ENCODE measurements at places on chromosomes 2 and 18.

GRCh38 chr2:105362862-105363591 is 25.7 kb downstream of the C2orf49 start:
- no peak for DNase-seq

GRCh38 chr2:30679426-30680088 is 127.7 kb downstream of the CAPN13 start:
- DNase-seq = no peak

DNA sequence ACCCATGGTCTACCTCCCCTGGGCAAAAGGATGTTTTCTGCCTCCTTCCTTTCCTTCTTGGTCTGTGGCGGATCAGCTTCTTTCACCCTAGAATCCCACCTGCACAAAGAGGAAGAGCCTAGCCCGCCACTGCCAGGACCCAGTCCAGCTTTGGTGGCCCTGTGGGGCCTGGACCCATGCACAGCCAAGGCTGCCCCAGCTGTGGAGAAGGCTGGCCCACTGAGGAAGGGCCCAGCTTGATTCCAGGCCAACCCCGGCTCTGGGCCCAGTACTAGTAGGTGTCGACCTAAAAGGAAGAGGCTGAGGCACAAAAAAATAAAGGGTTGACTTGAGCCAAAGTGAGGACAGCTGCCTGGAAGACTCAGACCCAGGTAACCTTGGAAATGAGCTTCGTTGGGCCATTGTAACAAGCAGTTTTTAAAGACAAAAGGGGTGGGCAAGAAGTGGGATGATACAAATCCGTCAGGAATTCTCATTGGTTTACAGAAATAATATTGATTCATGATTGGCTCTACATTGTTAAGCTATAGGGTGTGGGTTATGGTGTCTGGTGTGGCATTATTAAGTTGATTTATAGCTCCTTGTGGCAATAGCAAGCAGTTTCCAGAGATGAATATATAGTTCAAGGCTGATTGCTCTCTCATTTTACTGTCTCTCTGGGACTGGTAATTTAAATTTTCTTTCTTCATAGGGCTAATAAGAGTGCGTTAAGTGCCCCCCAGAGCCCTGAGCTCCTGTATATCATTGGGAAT is 29.8 kb upstream of the MAL start:
- no peak for DNase-seq

DNA sequence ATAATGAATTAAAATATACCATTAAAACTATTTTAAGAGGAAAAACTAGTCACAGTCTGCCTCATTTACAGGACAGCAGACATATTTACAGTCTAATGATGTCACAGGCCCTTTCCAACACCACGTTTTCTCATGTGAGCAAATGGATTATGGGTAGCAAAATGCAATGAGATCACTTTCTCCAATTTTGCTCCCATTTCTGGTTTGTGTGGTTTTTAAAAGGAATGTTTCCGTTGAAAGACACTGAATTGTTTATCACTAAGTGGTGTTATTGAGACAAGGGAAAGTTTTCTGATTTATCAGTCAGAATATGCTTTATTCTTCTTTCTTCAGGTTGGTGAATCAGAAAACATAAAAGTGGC is 11.4 kb upstream of the NR4A2 start:
- DNase-seq = no peak

DNA sequence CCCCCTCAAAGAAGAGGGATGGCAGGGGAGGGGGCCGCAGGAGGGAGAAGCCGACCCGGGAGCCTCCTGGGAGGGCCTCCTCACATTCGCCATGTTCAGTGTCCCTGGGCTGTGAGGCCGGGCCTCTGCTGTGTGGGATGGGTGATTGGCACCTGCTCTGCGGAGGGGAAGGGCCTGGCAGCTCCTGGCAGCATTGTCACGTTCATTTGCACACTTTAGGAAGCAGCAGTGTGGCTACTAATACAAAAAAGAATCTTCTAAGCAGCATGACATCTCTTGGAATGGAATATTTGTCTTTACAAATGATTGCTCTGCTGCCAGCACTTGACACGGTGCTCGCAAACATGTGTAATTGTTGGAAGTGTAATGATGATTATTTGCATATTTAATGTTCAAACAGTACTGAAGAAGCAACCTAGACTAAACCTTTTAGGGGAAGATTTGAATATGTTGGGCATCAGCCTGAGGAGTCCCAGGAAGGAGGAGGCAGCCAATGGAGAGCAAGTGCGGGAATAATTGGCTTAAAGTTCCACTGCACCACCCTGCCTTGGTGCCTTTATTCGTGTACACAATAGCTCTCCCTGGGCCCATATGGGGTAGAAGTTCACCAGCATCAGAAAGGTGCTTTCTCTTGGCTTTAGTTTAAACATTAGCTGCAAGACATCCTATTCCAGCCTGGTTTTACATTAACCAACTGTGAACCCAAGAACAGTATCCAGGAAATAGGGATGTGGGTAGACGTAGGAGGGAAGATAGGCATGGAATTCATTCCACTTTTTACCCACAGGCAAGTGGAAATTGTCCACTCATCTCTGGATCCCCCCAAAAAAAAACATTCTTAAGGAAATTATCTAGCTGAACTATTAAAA is 404.9 kb downstream of the TMEM182 start:
- DNase-seq = no peak

DNA sequence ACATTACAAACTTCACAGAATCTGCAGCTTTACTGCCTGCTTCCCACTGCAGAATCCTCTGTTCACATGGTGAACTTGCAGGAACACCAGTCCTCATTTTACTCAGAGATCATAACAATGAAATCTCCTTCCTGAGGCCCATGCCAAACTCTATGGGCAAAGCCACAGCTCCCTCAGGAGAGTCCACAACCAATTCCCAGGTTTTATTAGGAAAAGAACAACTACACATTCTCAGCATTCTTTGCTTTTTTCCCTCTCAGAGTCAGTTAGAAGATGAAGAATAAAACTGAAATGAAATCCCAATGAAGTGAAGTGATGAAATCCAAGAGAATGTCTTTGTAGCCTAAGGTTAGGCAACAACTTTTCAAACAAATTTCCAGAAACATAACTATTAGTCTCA is 233.7 kb downstream of the DSEL start:
- DNase-seq = no peak

- DNase-seq = no peak
Observed at GRCh38 chr18:63888470-63889190, 1.1 kb downstream of the SERPINB2 start.

DNA sequence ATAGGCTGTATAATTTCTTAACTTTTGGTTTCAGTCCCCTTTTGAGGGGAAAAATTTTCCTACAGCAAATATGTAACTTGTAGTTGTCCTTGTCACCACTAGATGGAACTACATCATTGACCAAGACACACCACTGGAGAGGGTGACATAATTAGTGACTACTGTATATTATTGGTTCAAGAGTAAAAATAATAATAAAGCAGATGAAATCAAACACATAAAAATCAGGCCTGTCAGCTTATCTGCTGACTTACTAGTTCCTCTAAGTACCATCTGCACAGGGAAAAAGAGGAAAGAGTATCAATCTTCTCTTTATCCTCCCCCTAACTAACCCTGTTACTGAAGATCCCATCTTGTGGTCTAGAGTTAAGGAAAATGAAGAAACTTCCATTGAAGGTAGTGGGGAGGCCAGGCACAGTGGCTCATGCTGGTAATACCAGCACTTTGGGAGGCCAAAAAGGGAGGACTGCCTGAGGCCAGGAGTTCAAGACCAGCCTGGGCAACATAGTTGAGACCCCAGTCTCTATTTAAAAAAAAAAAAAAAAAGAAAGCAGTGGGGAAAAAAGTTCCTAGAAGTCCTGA is 29.6 kb upstream of the ENOSF1 start:
- peak; percentile 10 for DNase-seq

DNA sequence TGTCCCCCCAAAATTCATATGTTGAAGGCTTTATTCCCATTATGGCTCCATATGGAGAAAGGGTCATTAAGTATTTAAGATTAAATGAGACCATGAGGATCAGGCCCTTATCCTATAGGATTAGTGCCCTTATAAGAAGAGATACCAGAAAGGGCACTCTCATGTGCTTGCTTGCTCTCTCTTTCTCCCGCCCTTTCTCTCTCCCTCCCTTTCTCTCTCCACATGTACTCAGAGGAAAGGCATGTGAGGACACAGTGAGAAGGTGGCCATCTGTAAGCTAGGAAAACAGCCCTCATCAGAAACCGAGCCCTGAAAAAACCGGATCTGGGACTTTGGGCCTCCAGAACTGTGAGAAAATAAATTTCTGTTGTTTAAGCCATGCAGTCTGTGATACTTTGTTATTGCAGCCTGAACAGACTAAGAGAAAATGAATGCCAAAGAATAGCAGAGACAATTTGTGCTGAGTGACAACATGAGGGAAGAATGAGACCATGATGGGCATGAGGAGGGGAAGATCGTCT is 300.0 kb upstream of the SLC39A10 start:
- no peak for DNase-seq

DNA sequence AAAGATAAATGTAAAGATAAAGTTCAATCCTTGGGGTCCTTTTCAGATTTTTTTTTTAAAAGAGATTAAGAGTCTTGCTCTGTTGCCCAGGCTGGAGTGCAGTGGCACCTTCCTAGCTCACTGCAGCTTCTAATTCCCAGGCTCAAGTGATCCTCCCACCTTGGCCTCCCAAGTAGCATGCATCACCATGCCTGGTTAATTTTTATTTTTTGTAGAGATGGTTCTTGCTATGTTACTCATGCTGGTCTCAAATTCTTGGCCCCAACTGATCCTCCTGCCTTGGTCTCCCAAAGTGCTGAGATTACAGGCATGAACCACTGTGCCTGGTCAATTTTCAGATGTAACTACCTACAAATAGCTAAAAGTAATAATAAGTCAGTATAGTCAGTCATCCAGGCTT is 21.1 kb downstream of the NFE2L2 start:
- no peak for DNase-seq

DNA sequence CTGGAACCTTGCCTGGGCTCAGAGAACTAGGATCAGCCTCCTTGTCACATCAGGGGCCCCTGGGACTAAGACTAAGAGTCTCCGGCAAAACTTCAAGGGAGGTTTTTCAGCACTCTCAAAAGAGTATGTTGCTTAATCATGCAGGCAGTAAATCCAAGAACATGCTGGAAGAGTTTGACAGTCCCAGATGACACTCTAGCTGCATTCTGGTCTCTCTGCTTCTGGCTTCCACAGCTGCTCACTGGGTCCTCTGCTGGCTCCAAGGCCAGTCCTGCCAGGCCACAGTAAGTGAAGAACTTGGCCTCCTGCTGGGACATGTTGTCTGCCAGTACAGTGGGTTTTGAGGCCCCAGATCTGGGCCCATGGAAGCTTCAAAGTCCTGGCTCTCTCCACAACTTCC is 45.2 kb upstream of the IL1RL1 start:
- no peak for DNase-seq

GRCh38 chr2:225293638-225294037 is 105.9 kb upstream of the NYAP2 start:
- DNase-seq = no peak

DNA sequence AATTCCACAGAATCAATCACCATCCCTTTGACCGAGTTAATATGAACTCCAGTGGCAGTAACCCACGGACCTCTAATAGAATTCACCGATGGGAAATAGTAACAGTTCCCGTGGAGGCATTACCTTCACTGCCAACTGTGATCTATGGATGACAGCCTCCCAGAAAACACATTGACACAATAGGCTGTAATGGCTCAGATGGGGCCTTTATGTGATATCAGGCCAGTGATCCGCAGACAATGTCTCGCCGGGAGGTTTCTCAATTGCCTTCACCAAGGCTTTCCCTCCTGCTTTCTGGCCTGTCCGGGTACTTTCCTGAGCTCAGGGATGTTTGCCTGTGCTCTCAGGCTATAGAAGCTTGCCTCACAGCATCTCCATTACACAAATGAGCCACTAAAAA is 34.4 kb upstream of the KLF7 start:
- DNase-seq = no peak

- DNase-seq = no peak
Observed at GRCh38 chr18:67109535-67109934, 407.0 kb downstream of the DSEL start.

DNA sequence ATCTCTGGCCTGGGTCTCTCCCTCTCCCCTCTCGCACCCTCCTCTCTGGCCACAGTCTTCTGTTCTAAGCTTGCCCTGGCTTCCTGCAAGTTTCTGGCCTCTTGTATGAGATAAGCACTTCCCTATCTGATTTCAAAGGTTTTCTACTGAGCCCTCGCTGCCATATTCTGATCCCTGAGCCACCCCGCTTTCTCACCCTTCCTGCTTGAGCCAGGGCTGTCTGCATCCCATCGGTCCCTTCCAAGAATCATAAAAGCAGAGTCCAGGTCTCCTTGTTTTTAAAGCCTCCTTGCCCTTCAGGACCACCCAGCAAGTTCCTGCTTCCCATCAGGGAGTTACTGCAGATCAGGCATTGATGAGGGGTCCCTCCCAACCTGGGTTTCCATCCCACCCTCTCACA is 110.2 kb downstream of the PRKCE start:
- no peak for DNase-seq

DNA sequence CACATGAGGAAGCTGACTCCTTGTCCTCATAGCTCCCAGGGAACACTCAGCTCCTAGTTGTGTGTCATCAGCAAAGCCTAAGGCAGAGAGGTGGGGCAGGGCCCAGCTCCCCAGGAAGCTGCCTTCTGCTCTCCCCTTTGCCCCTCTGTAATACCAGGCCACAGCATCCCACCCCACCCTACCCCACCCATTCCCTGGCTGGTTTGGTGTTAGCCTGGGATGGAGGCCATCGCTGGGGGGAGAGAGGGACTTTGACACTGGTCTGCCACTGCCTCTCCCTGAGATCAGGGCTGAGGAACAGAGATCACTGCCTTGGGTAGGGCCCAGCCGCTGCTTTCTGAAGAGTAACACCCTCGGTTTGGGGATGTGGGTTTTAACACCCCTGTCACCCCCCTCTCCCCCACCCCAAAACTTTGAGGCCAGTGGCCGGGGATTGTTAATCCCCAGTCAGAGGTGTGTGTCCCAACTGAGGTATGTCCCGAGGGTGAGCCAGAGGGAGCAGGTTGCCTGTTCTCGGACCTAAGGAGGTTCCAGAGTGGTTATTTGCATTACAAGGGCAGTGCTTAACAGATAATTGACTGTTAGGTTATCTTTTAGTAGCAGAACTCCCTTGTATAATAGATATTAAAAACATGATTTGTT is 41.4 kb downstream of the TET3 start:
- no peak for DNase-seq

DNA sequence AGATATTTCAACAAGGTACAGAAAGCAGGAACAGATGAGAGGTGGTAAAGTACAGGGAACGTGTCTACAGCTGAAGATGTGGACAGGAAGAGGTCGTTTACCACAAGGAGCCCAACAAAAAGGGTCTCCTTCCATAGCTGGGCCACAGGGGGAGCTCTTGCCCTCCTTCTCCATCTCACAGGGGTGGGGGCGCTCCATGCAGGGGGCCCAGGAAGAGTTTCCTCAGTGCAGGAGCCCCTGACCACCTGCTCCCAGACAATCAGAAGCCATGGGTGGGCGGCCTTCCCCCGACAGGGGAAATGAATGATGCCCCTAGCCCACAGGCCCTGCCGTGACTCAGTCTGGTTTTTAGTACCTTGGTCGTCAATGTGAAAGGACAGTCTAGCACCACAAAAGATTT is 163.6 kb upstream of the ZNF516 start:
- no peak for DNase-seq

GRCh38 chr18:12458771-12459170 is 51.0 kb downstream of the PRELID3A start:
- no peak for DNase-seq

Data from HFF-Myc (cell line).